ENCODE measurements at places on chromosomes 6 and 20.
A peak's percentile ranks its signal among the peaks of the same experiment; 100 is the strongest.

GRCh38 chr6:122423734-122424133 lies 24.3 kb downstream of the HSF2 start:
- no peak for DNase-seq

- no peak for DNase-seq
Measured at GRCh38 chr20:61936701-61937131, 129.0 kb downstream of the TAF4 start.

GRCh38 chr6:150167479-150167873 lies 24.6 kb downstream of the PPP1R14C start:
- no peak for DNase-seq

DNA sequence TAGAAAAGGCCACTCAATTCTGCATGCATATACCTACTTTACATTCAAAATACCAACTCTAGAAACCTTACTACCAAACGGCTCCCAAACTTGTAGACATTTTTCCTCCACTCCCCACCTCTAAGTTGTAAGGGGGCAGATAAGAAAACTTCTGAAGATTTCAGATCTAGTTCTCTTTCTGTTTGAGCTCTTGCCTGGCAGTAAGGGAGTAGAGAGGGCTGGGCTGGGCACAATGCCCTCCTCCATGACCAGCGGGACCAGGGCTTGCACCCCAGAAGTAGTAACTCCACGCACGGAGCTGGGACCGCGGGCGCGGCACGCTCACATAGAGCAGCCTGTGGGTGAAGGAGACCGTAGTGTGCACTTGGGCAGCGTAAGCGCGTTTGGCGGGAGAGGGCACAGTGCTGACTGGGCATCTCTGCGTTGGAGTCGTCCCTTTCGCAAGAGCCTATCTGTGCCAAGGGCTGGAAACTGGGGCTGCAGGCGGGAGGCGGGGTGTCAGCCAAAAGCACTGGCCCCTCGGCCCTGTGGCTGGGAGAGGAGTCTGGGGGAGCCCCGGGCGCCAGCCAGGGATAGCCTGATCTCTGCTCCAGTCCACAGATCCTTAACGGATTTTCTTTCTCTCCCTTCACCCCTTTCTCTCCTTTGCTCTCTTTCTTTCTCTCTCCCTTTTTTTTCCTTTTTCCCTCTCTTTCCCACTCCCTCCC lies 32.4 kb downstream of the PHACTR1 start:
- no peak for DNase-seq

DNA sequence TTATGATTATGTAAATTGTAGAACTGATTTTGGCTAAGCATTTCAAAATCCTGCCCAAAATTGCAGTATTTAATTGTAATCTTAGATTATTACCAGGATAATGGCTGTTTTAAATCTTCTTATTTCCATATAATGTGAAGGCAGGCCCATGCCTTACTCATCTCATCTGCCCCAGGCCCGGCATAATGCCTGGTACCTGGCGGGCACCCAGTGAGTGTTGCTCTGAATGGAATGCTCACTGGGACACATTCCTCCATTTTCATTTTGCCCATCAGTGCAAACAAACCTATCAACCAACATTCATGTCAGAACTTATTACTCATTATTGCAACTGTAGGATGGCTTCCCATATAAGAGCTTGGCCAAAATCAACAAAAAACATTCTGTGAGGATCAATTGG lies 22.8 kb downstream of the SAMD5 start:
- no peak for DNase-seq

GRCh38 chr6:3294921-3295871 lies 36.4 kb downstream of the PSMG4 start:
- no peak for DNase-seq

DNA sequence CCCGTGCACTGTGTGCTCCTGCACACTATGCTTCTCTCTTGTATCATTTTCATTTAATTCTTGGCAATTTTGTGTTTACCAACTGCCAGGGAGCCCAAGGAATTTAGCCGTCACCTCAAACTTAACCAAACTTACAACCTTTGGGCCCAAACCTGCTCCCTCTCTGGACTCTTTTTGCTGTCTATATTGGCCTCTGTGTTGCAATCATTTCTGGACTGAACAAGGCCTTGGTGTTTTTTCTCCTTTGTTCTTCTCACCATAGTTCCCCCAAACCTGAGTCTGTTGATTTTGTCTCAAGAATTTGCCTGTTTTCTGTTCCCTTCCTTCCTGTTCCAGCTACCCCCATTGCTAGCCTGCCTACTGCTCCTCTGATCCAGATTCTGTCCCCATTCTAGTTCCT lies 19.2 kb downstream of the DCBLD1 start:
- DNase-seq = no peak

DNA sequence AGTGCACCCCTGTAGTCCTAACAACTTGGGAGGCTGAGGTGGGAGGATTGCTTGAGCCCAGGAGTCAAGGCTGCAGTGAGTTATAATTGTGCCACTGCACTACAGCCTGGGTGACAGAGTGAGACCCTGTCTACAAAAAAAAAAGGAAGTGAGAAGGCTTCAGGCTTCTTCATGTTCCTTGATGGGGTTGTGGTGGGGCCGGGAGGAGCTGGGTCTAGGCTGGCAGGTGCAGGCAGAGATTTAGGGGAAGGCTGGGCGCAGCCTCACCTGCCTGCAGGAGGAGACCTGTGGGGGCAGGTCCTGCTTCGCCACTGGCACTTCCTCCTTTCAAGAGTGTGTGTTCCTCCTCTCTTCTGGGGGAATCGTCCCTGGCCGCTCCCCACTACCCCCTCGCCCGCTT lies 63.9 kb downstream of the CHMP4B start:
- DNase-seq = no peak

DNA sequence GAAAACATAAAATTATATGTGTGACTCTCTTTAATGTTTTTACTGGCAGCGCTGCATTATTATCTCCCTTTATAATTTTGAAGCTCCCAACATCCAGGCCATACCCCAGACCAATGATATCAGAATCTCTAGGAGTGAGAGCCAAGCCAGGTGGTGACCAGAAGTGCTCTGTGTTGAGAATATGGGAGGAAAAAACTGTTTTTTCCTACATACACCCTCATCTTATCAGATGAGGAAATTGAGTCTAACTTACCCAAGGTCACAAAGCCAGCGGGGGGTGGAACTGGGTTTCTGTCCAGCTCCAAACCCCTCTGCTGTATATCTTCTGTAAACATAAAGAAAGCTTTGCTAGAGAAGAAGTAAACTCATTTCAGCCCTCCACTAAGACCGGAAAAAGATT lies 42.5 kb downstream of the LY86 start:
- no peak for DNase-seq

DNA sequence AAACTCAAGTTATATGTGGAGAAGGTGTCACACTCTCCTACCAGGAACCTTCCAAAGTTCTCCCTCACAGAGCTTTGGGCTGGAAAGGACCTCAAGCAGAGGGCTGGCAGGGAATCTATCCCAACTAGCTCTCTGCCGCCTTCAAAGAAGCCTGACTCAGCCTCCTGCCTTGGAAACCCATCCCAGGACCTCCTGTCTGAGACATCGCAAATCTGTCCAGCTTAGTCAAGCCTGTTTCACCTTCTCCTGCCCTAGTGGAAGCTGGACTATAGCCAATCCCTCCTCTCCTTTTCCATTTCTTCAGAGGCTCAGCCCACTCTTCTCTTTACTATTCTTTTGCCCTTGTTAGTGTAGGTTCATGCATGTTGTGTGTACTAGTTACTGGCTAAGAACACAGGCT lies 48.2 kb upstream of the FOXP4 start:
- DNase-seq = no peak

DNA sequence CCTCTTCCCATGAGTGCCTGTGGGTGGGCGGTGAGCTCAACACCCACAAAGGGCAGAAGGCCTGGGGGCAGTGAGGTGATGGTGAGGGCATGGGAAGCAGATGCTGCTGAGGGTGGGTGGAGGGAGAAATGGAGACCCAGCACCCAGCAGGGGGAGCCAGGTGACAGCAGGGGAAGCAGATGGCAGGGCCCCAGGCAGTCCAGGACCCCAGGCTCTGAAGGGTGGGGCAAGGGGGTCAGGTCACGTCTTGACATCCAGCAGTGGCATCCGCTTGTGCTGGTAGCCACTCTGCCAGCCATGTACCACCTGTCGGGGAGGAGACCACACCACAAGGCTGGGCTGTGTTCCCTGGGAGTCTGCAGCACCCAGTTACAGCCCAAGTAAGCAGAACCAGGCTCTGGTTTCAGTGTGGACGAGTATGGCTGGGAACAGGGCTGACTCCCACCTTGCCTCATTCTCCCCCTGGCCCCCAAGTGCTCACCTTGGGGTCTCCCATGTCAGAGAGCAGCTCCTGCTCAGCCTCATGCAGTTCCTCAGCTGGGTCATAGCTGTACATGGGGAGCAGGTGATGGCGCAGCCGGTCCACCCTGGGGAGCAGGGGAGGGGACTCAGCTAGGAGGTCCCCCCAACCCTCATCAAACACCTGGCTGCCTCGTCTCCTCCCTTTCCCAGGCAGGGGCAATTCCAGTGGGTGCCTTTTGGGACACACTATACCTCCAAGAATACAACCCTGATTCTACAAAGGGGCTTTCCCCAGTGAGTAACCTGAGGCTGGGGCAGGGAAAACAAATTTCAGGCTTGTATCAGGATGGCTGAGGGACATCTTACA lies 2.0 kb downstream of the SMIM29 start:
- DNase-seq = peak; percentile 51

DNA sequence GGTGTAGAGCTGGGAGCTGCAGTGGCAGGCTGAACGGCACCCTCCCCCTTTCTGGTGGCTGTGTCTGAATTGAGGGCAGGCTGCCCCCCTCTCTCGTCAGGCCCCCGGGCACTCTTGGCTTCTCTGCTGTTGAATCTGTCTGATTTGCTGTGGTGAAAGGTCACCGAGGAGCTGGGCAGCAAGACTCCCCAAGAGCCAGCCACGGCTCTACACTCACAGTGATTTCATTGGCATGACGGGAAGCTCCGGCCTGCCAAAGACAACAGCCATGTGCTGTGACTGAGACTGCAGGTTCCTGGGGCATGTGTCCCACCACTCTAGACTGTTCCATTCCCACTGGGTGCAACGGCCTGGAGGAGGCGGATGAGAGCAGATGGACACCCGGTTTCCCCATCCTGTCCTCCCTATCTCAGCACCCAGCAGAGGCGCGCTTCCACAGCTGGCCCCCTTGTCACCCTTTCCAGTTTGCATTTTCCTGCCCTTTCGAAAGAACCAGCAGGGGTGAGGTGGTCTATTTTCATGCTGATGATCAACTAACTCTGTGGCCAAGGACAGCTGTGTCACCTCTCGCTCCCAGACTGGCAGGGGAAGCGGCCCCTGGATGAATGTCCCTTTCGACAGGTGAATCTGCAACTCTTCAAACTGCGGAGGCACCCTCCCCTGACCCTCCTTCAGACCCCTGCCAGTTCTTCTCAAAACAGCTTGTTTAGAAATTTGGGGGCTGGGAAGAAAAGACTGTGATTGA lies 2.2 kb downstream of the APCDD1L start:
- no peak for DNase-seq

DNA sequence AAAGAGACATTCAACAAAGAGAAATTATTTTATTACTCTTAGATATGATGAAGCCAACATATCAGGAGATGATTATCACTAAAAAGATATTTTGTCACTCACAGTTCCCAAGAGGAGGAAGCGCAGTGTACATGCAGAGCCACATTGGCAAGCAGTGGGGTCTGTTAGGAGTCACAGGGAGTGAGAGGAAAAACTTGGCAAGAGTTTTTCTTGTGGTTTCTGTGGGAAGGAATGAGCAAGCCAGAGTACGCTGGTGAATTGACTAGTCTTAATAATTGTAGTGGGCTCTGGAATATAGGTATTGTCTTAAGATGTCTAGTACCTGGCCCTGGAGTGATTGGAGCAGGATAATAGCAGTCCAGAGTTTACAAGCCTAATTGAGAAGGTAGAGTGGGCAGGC lies 1095.2 kb downstream of the GRIK2 start:
- DNase-seq = no peak

DNA sequence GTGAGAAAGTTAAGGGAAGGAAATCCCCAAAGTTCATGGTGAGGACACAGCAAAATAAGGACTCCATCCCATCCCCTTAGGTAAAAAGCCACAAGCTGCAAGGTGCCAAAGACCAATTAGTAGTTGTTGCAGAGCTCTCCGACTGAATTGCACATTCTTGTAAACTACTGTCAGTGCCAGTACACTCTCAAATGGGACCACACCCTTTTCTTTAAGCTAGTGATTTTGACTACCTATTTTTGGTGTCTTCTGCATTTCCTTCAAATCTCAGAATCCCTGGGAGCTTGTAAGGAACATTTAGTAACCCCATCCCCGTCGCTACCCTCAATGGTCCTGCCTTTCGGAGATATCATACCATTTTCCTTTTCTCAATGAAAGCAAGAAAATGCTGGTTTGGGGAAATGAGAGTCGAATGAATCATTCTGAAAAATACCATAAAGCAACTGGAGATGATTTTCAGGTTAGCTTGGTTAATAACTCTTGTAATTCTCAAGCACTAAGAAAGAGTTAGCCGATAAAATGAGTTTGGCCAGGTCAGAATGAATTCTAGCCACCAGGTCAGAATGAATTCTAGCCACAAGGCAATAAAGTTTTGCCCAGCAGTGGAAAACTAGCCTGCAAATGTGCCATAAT lies 5.2 kb upstream of the HMGN3 start:
- DNase-seq = no peak

GRCh38 chr6:129844118-129844891 lies 16.8 kb downstream of the TMEM244 start:
- no peak for DNase-seq

- DNase-seq = no peak
Measured at GRCh38 chr6:168870982-168871381, 382.7 kb downstream of the THBS2 start.

DNA sequence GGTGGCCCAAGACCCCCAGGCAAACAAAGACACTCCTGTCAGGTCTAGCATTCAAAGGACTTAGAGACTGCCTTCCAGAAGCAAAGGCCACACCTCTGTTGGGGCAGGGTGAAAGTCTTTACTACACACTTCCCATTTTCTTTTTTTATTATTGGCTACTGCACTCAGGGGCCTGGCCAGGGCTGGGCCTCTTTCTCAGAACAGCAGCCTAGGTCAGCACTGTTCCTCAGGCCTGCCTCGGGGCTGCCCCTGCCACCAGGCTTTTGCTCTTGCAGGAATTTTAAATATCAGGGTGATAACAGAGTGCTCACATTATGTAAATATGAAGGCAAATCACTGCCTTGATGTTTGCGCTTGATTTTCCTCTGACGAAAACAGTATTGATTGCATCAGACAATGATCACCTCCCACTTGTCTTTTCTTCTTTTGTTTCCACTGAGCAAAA lies 18.5 kb downstream of the GSTA4 start:
- peak; percentile 73 for DNase-seq

- no peak for DNase-seq
Measured at GRCh38 chr6:110564703-110565421, 88.4 kb upstream of the SLC22A16 start.

GRCh38 chr20:17938871-17939619 lies 29.5 kb downstream of the SNX5 start:
- DNase-seq = peak; percentile 83

DNA sequence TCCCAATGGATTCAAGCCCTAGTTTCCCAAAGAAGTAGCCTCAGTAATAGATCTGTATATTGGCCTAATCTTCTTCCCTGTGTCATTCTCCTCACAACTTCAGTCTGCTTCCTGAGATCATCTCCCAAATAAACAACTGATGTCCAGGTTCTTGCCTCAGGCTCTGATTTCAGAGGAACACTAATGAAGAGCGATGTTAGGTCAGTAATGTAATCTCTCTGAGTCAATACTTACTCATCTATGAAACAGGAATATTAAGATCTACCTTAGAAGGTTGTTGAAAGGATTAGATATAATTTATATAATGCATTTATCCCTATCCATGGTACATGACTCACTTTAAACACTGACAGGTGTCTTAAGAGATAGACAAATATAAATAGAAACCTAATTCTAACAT lies 246.0 kb upstream of the FLRT3 start:
- DNase-seq = no peak

GRCh38 chr6:2625581-2625980 lies 125.1 kb downstream of the MYLK4 start:
- DNase-seq = no peak

GRCh38 chr6:82589509-82590206 lies 226.0 kb downstream of the TPBG start:
- peak; percentile 57 for DNase-seq
